ENCODE measurements at places on chromosomes 1 and 21. TPM values are rescaled to one million over a fixed set of nuclear protein-coding genes. Genes with fewer than 3 reads are reported as not detected.

DNA sequence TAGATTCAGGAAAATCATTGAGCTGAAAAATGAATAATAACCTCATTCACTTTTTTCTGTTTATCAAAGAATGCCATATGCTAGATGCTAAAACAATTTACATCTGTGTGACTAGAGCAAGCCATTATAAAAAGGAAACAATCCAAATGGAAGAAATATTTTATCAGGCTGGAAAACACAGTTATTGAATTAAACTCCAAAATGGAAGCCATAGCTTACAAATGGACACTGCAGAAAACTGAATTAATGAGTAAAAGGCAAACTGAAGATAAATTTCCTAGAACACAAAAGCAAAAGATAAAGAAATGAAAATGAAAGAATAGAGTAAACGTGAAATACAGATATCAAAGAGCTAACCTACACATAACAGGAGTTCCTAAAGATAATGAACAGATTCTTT, 33.1 kb upstream of the IL10 start:
- DNase-seq: no peak

GBP6 gene
- total RNA-seq: not detected

- peak; percentile 37 for DNase-seq
These were observed 634 bp downstream of the MYCBP start for GRCh38 chr1:38872401-38873026.

LAMB3 gene
- total RNA-seq: 3.9 TPM

IQCC gene
- total RNA-seq: 0.86 TPM

- no peak for DNase-seq
These were observed 5.2 kb downstream of the ITPKB start for GRCh38 chr1:226733876-226734275.

DNA sequence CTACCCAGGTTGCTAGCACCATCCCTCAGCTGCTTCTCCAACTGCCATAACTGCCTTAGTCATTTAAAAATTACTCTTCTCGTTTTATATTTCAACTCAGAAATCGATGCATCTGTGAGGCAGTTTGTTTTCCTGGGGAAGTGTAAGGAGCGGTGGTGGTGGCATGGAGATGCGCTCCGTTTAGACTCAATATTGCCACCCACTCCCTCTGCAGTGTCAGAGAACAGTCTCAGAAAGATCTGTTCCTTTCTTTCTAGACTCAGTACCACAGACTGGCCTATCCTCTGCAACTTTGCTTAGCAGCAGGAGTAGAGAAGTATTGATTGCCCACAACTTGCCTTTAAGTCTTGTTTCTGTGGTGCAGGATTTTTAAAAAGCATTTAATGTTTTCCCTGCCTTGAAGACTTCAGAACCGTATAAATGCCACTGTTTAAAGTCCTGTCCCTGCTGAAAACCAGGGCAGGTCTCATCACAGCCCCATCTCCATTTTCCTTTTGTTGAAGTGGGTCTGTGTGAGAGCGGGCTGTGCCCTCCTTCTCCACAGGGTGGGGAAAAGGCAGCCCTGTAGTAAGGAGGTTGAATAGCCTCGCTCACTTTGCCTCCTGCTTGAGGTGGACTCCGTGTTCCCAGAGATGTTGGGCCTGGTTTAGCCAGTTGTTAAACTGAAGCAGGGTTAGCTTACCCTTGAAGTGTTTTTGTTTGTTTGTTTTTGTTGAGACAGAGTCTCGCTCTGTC, 105.2 kb downstream of the NFIA start:
- no peak for DNase-seq

PHGDH gene
- 80.7 TPM for total RNA-seq
